ENCODE measurements at places on chromosomes 7 and 10. TPM values are rescaled to one million over a fixed set of nuclear protein-coding genes. Genes with fewer than 3 reads are reported as not detected.

DNA sequence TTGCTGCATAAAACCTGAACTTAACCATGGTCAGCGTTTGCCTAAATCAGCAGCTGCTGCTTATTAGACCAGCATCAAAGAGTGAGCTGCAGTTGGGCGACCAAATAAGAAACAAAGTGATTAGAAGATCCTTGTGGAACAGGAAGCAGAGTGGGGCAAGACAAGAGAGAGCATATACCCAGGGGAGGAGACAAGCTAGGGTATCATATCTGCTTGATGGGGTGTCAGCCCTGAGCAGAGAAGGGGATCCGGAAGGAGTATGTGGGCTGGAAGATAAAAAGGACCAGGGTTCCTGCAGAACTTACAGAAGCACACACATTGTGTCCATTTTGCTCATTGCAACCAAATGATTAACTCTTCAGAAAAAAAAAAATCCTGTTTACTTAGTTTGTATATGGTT, 213.6 kb downstream of the CELF2 start:
- no peak for DNase-seq

DNA sequence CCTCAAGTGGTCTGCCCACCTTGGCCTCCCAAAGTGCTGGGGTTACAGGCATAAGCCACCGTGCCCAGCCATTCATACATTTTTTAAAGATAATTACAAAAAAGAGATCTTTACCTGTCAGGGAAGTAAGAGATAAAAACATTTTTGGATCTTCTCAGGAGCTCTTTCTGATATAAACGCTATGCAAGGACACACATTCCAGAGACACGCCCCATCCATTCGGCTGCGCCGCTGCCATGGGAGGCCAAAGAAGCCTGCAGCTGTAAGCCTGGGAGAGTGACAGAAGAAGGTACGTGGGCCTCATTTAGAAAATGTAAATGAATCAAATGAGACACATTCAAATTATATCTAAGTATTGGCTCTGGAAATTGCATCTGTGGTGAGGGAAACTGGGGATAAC, 85.3 kb downstream of the LYZL1 start:
- no peak for DNase-seq

DNA sequence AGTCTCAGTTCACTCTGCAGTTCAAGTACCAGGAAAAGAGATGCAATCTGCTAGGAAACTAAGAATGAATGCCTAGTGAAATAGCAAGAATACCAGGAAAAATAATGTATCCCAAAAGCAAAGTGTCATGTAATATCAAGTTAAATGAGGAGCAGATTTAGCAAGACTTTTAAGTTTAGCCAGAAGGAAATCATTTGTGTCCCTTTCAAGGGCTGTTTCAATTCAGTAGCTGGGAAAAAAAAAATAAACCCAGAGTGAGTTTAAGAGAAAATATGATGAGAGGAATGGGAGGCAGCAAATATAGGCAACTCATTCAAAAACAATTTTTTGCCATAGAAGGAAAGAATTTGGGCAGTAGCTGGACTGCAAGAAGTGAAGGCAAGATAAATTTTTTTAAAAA, 135.8 kb downstream of the DGKB start:
- DNase-seq: no peak

The PSD gene
- 13.3 TPM for polyA plus RNA-seq

The SPDYE11 gene
- polyA plus RNA-seq: 1.3 TPM
